Right cardiac atrium (tissue), 5 donors: ENCODE measurements at places on chromosomes 5 and 9.

DNA sequence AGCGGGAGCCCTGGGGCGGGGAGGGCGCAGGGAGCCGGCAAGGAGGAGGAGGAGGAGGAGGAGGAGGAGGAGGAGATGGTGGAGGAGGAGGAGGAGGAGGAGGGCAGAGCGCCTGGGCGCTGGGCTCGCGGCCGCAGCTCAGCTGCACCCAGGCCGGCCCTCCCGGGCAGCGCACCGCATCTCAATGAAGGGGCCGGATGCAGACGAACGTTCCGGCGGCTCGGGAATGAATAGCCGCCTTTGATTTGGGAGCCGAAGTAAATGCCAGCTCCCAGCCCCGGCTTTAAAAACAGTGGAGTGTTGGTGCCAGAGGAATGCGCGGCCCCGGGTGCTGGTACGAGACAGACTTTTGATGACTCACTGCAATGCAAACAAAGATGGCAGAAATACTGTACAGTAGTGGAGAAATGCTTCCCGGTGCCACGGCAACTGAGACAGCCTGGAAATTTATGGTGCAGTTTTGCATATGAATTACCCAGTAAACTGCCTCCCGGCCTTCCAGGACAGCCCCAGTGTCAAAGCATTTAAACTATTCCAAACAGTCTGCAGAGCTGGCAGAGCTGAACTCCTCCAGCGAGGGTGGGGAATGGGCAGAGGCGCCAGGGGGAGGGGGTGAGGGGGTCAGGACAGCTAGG lies 43.1 kb downstream of the NACC2 start:
- DNase-seq, result peak; percentile 81

DNA sequence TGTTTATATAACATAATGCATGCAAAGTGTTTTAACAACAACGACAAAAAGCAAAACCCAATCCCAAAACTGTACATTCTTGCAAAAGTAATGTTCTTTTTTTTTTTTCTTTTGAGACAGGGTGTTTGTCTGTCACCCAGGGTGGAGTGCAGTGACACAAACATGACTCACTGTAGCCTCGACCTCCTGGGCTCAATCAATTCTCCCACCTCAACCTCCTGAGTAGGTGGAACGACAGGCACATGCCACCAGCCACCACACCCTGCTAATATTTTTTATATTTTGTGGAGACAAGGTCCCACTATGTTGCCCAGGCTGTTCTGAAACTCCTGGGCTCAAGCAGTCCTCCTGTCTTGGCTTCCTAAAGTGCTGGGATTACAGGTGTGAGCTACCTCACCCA lies 13.6 kb upstream of the HAVCR1 start:
- no peak for DNase-seq

GRCh38 chr5:102223542-102224477 lies 72.3 kb downstream of the SLCO4C1 start:
- no peak for DNase-seq

- DNase-seq, result no peak
Observed at GRCh38 chr5:88727705-88728313, 155.2 kb downstream of the MEF2C start.

GRCh38 chr5:56961746-56962145 lies 9.8 kb upstream of the MIER3 start:
- no peak for DNase-seq

GRCh38 chr5:176425138-176425537 lies 8.8 kb upstream of the CLTB start:
- DNase-seq, result no peak

DNA sequence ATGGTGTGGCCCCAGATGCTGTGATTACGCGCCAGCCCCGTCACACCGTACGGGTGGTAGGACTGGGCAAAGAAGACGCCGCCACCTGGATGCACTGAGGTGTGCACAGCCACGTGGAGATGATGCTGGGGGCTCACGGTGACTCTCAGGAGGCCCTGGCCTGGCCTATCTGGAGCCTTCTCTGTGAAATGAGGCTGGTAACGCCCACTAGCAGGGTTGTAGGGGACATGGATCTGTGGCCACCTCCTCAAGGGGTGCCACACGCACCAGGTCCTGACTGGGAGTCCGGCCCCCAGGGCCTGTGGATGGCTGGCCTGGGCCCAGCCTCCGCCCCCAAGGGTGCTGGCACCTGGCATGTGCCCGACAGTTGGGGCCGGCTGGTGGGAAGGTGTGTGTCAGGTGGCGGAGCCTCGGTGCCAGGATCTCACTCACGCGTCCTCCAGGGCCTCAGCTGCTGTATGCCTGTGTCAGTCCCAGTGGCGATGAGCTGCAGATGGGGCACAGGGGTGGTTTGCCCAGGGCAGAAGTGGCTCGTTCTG lies 32.4 kb downstream of the NEK6 start:
- DNase-seq, result no peak

DNA sequence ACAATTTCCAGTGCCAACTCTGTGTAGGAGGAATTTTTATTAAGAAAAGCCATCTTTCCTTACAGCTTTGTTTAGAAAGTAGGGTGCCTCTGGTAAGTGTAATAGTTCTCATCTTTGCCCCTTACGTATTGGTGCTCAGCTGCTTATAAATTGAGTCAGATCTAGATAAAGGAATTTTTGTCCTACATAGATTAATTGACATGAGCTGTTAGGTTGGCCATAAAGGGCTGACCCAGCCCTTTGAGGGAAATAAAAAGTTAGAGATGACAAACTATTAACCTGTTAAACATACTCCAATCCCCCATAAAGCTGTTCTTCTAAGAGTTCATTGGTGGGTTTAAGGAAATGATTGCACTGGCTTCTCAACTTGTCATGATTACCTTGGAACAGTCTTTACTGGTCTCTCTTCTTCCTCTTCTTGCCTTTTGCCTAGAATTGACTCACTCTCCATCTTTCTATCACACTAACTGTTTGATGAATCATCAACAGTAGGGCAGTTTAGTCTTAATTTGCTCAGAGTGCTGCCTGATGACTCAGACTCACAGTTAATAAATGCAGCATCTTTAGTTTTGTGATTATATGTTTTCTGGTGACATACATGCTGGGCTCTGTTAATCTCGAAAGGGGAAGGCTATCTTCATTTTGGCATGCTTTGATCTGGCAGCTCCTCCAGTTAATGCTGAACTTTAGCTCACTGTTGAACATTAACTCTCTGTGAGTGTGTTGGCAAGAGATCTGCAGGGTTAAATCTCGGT lies 51.7 kb downstream of the ARHGAP26 start:
- DNase-seq, result no peak

DNA sequence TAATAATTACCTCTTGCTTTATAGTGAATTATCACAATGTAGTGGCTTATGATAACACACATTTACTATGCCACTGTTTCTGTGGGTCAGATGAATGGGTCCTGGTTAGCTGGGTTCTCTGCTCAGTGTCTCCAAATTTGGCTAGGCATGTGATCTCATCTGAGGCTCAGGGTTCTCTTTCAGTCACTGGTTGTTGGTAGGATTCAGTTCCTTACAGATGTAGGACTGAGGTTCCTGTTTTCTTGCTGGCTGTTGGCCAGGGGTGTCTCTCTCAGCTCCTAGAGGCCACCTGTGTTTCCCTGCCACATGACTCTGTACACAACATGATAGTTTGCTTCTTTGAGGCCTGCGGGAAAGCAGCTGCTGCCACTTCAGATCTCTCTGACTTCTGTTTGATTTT lies 7.1 kb downstream of the NFX1 start:
- DNase-seq, result peak; percentile 51

- DNase-seq, result no peak
Observed at GRCh38 chr9:93186215-93186945, 2.4 kb downstream of the WNK2 start.

DNA sequence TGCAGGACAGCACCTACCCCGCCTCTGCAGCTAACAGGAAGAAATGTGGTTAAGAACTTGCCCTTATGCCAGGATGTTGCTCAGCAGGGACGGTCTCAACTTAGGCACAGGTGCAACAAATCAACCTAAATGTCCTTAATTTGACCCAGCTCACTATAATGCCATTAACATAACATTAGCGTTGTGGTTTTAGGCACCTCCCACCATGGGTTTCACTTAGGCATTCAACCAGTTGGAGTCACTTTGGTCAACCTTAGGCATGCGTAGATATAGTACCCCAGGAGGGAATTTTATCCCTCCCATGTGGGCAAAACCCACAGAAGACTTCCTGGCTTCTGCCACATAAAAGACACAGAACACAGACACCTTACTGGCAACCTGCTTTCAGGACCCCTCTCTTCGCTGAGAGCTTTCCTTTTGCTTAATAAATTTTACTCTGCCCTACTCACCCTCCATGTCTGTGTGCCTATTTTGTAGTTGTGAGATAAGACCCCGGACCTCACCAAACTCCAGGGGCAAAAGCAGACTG lies 8.7 kb upstream of the ERAP1 start:
- no peak for DNase-seq

DNA sequence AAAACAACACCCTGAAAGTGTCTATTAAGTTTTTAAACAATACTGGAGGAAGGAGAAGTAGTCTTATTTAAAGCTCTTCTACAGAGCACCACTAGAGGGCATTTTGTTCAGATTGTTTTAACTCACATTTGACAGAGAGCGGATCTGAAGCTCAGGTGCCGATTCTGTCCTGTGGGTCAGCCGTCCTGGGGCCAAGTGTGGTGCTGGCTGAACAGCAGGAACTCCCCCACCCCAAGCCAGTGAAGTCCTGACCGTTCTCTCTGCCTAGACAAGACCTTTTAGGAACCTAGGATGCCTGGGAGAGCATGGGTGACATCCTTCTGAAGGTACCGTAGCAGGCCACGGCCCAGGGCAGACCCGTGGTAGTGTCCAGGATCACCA lies 3.9 kb downstream of the EXOC3 start:
- DNase-seq, result no peak
